NCI-H1105 (cell line): ENCODE measurements at places on chromosomes 5 and 9.
A peak's percentile ranks its signal among the peaks of the same experiment; 100 is the strongest.

DNA sequence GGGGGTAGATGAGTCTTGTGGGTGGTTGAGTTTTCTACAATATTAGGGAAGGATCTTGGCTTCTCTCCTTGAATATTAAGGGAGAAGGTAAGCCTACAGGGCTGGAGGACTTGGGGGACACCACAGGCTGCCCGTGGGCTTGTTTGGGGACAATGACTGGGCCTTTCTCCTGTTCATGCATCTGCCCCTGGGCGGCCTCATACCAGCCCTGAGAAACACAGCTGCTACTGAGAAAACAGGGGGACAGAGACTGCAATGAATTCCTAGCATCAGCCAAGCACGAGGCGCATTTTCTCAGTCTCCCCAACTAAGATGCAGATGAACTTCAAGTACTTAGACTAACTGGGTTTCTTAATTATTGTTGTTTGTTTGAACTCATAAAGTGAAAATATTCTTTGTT lies 24.6 kb downstream of the C5orf58 start:
- DNase-seq: no peak

- DNase-seq: no peak
Observed at GRCh38 chr5:65674749-65675148, 47.2 kb downstream of the SGTB start.

DNA sequence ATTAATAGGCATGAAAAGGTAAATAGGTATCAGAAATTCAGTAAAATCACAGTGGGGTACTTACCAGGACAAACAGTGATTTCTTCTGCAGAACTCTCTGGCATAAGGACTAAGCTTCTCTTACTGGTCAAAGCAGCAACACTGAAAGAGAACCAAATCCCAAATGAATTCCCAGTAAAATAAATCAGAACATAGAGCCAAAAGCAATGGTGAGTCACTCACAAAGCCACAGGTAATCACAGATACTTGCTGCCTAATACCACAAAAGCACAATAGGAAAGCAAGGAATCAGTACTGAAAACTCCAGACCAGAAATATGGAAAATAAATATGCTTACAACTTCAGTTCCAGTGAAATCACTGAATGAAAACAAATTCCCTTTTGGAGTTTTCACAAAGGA lies 50.7 kb downstream of the UIMC1 start:
- no peak for DNase-seq

DNA sequence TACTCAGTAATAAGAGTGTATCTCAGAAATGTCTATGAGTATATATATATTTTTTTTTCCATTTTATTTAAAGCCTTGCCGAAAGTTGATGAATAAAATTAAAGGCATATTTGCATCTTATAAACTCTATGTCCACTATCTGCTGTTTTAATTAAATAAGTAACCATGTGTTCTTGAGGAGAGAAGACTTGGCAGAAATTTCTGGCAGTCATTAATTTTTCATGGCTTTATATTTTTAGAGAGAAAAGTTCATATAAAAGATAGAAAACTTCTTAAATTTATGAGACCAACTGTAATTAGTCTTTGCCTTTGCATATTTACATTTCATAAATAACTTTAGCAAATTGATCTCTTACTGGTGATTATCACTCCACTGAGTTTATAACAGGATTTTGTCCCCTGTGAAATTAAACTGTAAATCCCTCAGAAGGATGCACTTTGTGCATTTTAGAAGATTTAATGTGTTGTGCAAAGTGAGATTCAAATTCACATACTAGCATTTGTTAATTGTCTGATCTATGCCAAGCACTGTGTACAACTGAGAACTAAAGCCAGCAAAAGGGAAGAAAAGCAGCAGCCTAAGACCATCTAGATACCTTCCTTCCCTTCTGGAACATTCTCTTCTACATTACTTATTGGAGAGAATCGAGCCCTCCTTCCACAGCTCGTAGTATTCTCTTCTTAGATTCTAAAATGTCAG lies 108.7 kb downstream of the SNCAIP start:
- DNase-seq: no peak

DNA sequence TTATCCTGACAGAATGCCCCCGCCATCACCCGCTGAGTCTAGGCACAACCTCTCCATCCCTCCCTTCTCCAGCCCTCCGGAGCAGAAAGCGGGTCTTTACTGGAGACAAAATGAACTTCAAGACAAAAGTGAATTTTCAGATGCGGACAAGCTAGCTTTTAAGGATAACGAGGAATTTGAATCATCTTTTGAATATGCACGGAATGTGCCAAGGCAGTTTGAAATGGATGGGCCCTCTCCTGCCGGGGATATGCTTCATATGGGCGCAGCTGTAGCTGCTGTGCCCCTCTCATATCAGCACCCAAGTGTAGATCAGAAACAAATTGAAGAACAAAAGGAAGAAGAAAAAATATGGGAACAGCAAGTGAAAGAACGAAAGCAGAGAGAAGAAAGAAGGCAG lies 37.5 kb downstream of the CPLANE1 start:
- DNase-seq: no peak

DNA sequence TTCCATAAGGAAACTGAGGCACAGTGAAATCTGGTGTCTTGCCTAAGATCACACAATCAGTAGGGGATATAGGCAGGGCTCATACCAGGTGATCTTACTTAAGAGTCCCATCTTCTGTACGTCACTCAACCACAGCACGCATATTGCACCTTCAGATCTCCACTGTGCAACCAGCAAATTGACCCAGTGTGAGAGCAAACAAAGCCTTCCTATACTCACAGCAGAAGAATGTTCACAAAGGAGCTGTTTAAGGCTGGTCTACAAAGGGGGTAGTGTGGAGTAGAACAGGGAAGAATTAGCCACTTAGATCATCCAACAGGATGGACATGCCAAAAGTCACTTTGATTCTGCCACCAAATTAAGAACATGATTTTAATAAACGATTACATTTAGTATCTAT lies 305.9 kb downstream of the SLIT3 start:
- no peak for DNase-seq

DNA sequence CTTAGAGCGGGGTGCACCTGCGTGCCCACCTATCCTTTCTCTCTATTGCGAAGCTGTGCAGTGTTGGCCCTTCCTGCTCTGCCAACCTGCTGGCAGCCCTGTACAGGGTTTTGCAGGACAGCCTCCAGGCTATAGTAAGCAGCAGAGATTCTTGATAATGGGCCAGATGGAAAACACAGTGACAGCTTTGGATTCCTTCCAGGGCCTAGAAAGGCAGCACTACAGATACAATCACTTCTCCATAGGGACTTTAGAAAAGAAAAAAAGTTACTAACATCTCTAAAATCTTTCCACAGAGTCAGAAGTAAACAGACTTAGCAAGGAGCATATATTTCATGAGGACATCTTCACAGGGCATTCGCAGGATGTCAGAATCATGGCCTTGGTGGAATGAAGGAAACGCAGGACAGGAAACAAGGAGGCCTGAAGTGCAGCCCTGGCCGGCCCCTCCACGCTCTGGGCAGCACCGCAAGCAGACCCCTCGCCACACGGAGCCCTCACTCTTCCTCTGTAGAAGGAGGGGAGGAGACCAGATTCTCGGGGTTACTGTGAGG lies 172.1 kb upstream of the GAS1 start:
- DNase-seq: peak; percentile 17

- DNase-seq: no peak
Observed at GRCh38 chr5:20224046-20224445, 236.0 kb upstream of the CDH18 start.

DNA sequence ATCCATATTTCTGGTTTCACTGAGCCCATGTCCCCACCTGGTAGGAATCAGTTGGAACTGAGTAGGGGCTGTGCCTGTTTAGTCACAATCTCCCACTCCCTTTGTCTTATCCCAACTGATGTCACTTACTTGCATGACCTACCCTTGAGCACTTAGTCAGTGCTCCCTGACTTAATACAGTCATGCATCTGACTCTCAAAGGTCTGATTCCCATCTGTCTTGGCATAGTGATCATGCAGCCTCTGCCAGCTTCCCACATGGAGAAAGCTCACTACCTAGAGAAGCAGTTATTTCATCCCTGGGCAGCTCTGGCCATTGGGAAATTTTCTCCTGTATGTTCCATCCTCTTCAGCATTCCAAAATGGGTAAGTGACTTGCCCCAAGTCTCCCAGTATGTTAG lies 24.8 kb downstream of the ABLIM3 start:
- no peak for DNase-seq
